ENCODE measurements at places on chromosomes 5 and 9.
A peak's percentile ranks its signal among the peaks of the same experiment; 100 is the strongest.

- ATAC-seq: no peak
Observed at GRCh38 chr5:54093861-54094260, 216.5 kb downstream of the ARL15 start.

- ATAC-seq: no peak
Observed at GRCh38 chr9:35014517-35014916, 25.0 kb downstream of the DNAJB5 start.

DNA sequence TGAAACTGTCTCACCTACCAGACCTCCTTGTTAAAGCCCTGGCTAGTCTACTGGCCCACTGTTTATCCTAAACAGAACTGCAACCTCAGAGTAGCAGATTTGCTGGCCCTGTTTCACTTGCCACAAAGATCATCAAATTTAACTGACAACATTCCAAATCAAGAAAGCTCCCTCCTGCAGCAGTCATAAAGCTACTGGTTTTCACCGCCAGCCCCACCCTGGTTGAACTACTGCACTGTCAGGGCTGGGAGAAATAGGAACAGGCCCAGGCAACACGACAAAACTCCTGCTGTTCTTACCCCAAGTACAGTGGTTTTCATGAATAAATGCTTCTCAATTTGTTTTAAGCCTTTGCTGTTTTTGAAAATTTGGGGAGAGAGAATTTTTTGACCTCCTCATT lies 63.0 kb downstream of the NR6A1 start:
- ATAC-seq: no peak

DNA sequence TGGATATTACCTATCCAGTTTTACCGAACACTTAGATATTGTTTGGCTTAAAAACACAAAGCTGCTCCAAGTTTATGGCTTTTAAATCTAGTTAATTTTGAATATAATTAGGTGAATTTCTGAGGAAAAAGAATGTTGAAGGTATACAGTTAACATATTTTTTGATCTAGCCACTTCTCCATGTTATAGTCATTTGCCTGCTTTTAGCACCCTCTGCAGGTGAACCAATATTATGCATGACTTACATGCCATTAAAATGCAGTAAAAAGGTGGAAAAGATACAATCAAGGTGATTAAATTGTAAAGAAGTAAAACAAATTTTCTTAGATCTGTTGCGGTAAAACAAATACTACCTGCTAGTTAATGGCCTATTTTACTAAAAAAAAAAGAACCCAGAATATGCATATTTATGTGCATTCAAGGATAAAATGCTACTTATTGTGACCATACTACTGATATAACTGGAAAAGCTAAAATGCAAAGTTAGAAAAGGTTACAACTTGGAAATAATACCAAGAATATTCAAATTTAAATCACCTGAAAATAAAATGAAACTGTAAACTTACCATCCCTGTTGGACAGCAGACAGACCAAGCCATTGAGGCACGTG lies 132.1 kb downstream of the AP3B1 start:
- ATAC-seq: no peak

DNA sequence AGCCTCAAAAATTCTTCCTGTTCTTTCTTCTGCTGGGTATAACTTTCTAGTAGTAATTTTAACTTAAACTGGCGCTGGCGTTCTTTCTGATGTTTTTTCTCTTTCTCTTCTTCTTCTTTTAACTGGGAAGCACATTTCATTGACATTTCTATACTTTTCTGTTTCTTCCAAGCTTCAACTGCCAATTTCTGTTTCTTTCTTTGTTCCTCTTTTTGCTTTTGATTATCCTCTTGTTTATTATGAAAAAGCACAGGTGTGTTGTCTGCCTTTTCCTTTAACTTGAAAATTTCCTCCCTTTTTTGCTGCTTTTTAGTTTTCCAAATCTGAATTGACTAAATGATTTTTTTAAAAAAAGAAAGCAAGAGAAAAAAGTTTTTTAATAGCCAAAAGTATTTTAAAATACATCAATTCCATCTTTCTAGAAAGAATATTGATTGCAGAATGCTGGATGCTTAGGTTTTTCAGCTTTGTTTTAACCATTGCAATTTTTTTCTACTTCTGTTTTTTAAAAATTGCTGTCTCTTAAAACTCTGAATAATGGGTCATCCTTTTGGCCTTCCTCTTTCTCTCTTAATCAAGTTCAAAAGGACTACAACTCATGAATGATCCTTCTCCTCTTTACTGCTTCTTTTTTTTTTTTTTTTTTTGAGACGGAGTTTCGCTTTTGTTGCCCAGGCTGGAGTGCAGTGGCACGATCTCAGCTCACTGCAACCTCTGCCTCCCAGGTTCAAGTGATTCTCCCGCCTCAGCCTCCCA lies 8.8 kb upstream of the PGGT1B start:
- ATAC-seq: no peak

GRCh38 chr5:172194985-172195774 lies 1.2 kb downstream of the EFCAB9 start:
- ATAC-seq: no peak

- ATAC-seq: no peak
Observed at GRCh38 chr5:56211298-56211865, 21.7 kb downstream of the ANKRD55 start.

DNA sequence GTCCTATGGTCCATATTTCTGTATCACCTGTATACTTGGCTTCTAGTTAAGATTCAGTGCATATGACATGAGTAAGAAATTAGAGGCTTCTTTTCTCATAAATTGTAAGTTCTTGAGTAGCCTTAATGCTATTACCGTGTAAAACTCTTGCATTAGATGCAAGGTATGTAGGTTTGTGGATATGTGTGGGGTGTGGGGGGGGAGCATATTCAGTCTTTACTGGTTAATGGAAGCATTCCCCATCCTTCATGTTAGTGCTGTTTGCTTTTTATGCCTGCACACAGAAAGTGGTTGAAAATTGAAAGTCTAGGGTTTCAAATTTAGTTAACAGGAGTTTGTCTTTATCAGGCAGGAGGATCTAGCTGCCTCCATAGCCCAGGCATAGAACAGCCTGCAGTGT lies 16.1 kb downstream of the RAI14 start:
- no peak for ATAC-seq

DNA sequence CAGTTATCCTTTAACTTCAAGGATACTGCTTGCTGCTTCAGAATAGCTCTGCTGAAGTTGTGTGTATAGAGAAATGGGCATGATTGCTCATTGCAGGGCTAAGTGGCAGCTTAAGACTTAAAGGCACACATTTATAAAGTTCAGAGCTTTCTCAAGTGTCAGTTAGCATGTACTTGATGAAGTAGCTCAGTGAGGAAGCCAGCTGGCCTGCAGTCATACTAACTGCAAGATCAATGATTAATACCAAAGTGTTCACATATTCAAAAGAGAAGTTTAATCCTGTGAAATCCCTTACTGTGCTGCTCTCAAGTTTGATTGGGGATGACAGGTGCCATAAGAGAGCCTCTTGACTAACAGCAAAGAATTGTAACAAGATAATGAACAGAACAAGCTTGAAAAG lies 483.4 kb upstream of the NUDT12 start:
- no peak for ATAC-seq

DNA sequence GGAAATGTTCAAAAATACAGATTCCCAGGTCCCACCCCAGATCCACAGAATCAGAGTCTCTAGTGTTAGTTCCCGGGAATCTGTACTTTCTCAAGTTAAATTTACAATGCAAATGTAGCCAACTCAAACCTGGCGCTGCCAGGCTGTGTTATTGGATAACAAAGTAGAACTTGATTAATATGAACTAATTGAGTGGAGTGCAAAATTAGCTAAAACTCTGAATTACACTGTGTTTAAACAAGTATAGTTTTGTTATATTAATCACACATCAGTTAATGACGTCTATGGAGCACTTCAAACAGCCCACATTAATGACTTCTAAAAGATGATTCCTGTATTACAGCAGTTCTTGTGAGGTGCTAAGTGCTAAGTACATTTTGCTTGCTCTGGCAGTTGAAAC lies 32.4 kb upstream of the CYFIP2 start:
- ATAC-seq: peak; percentile 55

DNA sequence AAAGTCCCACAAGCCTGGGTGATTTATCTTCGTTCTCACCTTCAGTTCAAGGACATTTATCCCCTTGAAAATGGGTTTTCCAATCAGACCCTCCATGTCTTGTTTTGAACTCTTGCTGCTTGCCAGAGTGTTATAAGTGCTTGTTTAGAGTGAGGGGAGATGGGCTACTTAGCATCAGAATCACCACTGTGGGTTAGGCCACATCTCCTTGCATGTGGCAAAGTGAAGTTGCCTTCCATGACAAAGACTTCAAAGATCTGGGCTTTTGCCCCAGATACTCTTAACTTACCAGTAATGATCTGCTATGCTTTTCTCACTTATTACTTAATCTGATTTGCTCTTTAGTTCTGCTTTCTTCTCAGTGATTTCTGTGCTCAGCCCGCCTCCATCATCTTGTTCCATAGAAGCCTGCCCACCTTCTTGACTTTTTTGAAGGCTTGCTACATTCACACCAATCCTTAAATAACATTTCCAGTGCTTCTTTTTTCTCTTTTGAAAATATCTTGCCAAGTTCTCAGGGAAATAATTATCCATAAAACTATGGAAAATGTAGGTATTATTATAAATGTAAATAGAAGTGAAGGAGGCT lies 39.0 kb downstream of the GPR21 start:
- ATAC-seq: no peak

- no peak for ATAC-seq
Observed at GRCh38 chr5:123094919-123095797, 6.1 kb downstream of the PRDM6 start.

GRCh38 chr9:92654481-92655301 lies 15.2 kb downstream of the IPPK start:
- ATAC-seq: no peak

DNA sequence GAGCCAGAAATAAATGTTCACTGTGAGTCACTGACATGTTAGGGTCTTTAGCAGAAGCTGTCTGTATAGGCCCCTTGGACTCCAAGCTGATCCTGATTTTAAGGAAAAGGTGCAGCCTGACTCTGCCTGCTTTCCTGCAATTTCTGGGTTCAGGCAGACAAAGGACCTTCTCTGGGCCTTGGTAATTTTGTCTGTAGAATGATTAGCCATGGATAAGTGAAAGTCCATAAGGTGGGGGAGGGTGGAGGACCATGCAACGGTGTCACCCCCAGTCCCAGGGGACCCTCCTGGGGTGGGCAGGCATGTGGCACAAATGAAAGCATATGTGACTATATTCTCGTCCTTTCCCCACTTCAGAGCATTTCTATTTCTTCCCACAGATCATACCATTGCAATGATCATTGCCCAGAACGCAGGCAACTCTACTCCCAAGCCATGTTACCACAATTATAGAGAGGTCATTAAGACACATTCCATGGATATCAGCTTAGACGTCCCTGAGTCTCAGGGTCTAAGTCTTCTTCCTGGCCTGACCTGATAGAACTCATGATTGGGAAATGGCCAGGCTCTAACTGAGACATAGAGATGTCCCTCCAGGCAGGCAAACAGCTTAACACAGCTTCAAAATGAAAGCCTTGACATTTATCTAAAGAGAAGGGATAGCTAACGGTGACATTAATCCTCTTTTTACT lies 157.9 kb upstream of the ALDH1B1 start:
- no peak for ATAC-seq

GRCh38 chr5:95043648-95044047 lies 241.2 kb downstream of the MCTP1 start:
- no peak for ATAC-seq

DNA sequence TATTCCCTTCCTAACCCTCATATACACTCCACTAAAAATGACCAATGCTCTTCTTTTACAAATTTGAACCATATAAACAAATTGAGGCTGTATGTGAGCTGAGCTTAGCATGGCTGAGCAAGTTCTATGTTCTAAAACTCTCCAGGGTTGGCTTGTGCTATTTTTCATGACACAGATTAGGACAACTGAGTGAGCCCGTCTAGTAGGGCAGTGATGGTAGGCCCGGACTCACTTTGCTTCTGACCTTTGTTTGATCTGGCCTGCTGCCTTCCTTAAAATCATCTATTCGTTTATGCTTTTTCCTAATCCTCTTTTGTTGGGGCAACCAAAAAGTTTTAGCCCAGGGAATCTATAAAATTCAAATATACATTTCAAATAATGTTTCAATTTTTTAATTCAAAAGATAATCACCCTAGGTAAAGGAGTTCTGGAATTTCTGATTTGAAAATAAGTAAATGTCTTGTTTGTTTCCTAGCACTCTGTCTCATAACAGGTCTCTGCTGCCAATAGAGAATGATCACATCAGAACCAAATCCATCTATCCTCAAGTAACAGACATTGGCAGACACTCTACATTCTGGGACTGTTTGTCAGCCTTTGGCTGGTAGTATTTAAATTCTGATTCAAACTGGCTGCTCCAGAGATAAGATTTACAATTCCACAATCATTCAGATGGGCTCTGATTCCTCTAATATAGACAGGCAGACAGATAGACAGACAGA lies 217.0 kb upstream of the TARS1 start:
- no peak for ATAC-seq

GRCh38 chr9:15386465-15386864 lies 36.2 kb upstream of the SNAPC3 start:
- ATAC-seq: no peak

- ATAC-seq: no peak
Observed at GRCh38 chr5:38883842-38884241, 38.0 kb downstream of the OSMR start.

DNA sequence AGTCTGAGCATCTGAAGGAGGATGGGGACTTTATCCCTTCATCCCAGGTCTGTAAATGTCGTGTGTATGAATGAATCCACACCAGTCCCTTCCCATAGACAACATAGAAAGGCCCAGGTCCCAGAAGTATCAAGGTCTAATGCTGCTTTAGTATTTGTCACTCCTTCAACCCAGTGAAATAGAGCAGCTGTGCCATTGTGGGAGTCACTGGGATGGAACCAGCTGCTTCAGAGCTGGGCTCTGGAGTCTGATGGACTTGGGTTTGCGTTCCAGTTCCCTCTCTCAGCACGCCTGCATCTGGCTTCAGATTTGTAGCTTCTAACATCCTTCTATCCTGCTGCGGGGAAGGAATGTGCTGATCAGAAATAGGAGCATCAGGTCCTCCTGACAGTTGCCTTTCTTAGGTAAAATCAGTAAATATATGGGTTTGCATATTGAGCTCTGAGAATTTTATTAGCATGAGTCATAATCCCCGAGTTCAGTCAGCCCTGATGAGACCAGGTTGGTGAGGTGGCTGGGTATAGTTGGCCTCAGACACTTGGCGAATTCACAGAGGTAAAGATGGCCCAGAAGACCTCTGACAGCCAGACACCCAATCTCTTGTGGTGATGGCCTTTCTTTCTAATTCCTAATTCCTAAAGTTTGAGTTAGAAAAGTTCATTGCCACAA lies 10.1 kb downstream of the ACO1 start:
- ATAC-seq: no peak

DNA sequence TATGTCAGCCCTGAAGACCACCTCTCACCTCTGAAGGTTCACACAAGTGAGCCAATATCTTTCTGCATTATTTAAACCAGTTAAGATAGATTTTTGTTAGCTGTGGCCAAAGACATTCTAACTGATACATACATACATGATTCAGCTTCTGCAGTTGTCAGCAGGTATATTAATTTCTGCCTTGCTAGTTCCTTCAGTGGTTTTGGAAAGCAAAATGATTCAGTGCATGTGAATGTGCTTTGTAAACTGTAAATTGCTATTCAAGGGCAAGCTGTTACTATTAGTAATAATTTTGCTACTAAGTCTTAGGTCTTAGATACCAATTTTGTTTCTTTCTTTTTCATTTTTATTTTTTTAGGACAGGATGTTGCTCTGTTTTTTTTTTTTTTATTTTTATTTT lies 89.2 kb upstream of the ERBIN start:
- ATAC-seq: no peak

GRCh38 chr5:83767409-83767992 lies 46.8 kb upstream of the HAPLN1 start:
- ATAC-seq: no peak

GRCh38 chr5:166365164-166365563 lies 1926.3 kb upstream of the WWC1 start:
- ATAC-seq: no peak

- no peak for ATAC-seq
Observed at GRCh38 chr5:166865206-166865605, 1426.2 kb upstream of the WWC1 start.

All from activated T-helper 17 cell treated with anti-CD3 and anti-CD28 coated beads, Interleukin-2, amount 50 U/mL, for 72 hours (primary cell).